ENCODE measurements at places on chromosomes 3 and 15.

DNA sequence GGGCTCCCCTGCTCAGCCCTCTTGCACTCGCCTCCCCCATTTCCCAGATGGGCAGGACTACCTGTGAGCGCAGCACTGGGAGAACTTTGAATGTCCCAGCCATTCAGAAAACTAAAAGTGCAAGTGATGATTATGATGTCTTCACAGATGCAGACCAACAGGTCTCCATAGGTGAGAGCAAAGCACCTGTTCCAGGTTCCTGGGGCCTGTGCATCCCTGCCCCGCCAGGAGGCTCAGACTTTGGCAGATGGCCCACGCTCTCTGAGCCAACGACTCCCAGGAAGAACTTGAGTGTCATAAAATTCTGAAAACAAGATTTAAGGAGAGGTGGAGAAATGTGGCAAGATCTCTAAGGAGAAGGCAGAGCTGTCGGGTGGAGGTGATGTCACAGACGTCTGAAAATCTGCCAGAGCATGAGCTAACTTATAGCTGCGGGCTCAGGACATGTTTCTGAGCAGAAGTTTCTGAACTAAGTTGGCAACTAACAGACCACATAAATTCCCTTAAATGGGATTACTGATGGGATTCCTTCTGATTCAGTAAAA lies 110.8 kb upstream of the IGF1R start:
- no peak for DNase-seq

DNA sequence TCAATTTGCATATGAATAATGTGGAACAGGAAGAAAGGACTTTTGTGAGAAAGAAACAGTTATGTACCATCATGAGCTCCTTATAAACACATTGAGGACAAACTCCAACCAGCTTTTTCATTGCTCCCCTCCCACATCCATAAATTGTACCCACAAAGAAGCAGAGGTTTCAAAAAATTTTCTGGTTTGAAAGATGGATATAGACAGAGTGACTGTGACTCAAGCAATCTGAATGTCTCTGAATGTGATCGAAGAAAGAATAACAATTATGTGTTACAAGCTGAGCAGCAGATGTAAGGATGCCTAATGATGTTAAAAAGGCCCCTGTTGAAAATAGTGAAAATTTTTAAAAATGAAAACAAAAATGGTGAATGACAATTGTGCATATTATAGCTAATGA lies 127.4 kb downstream of the TFG start:
- no peak for DNase-seq

DNA sequence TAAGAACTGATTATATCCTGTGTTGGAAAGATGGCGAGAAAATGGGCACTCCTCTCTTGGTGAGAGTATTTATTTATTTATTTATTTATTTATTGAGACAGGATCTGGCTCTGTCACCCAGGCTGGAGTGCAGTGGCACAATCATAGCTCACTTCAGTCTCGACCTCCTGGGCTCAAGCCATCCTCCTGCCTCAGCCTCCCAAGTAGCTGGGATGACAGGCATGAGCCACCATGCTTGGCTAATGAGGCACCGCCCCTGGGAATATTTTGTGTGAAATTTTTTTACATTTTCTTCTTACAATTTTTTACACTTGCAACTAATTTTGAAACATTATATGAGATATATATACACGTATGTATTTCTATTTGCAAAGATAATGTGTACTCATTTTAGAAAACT lies 150.5 kb upstream of the PRR20G start:
- DNase-seq: no peak

DNA sequence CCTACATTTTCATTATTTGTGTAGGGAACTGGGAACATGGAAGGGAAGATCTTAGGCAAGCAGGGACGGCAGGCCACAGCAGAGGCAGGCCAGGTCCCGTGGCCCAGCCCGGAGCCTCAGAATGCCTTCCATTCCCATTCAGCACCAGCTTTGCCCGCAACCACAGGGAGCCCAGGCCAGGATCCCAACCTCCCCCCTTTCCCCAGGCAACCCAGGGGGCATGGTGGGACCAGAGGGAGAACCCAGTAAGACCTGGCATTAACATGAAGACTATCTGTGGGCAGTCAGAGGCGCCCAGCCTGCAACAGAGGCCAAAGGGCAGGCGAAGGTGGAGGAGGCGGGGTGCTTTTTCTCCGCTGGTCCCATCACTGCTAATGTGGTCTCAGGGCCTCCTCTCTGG lies 135.6 kb downstream of the TPRA1 start:
- no peak for DNase-seq

DNA sequence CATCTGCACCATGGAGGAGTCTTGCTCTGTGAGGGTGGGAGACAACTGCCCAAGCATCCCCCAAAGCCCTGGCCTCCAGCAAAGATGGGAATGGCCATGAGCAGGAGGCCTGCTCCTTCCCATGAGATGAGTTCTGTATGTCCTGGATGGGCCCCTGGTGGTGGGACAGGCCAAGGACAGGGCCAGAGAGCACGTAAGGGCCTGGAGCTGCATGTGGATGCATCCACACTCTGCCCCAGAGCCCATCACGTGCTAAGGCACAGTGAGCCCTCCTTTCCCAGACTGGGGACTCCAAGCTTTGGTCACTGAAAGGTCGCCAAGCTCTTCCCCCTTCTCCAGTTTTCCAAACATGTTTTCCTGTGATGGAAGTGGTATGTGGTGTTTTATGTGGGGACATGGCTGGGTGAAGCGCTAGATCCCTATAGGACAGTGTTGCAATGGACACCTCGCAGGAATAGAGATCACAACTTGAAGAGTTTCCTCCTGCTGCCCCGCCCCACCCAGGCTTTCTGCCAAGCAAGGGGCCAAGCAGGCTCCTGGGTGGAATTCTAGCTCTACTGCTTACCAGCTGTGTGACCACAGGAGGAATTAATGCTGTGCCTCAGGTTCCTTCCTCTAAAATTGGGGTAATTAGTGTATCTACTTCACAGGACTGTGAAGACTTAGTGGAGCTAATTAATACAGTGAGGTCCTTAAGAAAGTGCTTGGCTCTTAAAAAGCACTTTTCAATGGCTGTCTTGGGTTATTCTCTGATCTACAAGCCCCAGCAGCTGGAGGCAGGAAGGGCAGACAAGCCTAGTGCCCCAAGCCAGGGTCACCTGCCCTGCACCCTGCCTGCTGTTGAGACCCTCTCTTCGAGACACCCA lies 106.4 kb upstream of the RPL32 start:
- DNase-seq: no peak

GRCh38 chr15:25811481-25811906 lies 51.6 kb downstream of the ATP10A start:
- no peak for DNase-seq

DNA sequence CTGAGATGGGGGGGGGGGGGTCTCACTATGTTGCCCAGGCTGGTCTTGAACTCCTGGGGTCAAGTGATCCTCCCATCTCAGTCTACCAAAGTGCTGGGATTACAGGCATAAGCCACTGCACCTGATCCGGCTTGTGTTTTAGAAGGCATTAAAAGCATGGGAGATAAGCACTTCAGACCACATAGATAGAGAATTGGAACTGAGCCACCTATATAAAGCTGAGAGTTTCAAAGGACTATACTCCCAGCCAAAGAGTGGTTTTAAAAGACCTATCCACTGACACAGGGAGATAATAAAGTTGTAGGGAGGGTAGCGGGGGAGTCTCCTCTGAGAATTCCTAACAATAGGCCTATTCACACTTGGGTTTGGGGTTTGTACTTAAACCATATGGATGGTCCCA lies 34.8 kb downstream of the DENND4A start:
- DNase-seq: no peak

DNA sequence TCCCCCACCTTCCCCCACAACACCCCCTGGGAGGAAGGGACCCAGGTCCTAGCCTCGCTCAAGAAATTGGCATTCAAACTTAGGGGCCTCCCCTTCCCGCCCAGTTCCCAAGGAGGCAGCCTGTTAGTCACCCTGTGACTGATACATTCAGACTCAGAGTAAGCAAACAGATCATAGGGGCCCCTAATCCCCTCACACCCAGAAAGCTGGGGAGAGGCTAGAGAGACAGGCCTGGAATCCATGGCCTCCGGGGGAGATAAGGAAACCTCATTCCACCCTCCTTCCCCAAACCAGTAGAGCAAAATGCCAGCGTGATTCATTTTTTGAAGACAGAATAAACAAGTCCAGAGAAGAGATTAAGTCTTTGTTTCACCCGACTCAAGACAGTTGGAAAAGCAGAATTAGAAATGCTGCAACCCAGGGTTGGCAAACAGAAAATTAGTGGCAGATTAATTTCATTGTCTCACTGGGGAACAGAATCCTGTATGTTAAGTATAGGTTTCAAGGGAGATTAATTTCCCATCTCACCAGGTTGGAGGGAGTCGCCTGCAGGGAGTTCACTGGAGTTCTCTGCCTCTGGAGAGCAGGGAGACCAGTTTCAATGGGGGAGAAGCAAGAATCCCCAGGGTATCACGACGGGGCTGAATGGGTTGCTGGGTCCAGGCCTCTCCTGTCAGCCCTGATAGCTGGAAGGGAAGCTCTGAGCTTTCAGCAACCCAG lies 268.3 kb downstream of the UACA start:
- DNase-seq: no peak
